ENCODE measurements at places on chromosomes 1 and 21. TPM values are rescaled to one million over a fixed set of nuclear protein-coding genes. Genes with fewer than 3 reads are reported as not detected.

DNA sequence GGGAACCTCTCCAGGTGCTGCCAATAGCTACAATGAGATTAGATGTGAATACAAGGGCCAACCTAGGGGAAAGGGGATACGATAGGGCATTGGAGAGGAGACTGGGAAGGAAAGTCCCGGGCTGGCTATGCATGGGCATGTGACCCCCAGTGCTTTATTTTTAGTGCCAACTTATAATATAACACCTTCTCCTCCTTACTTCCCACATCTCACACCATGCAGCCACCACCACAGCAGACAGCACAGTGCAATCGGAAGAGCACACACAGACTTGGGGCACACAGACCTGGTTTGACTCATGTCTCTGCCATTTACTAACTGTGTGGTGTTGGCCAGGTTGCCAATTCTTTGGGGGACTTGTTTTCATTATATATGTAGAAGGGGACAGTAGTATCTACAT, 85.4 kb downstream of the TOMM20 start:
- H3K27me3 ChIP-seq: no peaks in the 10 kb centered on the region
- H3K4me1 ChIP-seq: peaks cover 15% of the 10 kb centered on the region
- DNase-seq: no peak
- no peaks in the 10 kb centered on the region for H3K36me3 ChIP-seq
- H3K27ac ChIP-seq: no peak overlapping the region

DNA sequence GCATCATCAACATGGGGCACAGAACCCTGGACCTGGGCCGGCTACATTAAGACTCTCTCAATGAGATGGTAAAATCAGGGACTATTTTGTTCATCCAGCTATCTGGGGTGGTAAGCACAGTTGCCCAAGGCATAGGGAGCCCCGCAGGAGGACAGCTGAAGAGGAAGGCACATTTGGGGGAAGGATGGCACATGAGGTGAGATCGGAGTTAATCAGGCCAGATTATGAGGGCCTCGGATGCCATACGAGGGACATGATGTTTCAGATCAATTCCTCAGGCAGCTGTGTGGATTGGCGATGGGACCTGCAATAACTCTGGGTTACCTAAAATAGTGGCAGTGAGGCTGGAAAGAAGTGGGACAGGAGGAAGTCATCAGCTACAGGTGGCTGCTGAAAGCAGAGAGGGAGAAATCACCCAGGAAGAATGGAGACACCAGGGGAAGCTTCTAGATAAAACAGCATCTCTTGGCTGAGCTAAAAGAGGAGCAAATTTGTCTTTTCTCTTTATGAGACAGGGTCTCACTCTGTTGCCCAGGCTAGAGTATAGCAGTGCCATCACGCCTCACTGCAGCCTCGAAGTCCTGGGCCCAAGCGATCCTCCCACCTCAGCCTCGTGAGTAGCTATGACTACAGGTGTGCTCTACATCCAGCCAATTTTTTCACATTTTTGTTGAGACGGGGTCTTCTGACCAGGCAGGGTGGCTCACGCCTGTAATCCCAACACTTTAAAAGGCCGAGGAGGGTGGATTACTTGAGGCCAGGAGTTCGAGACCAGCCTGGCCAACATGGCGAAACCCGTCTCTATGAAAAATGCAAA, 21.1 kb downstream of the TOMM20 start:
- H3K4me1 ChIP-seq: peaks cover 33% of the 10 kb centered on the region
- DNase-seq: no peak
- H3K36me3 ChIP-seq: peaks cover 38% of the 10 kb centered on the region
- no peaks in the 10 kb centered on the region for H3K27me3 ChIP-seq
- H3K27ac ChIP-seq: no peak overlapping the region
- H3K4me3 ChIP-seq: no peak overlapping the region

DNA sequence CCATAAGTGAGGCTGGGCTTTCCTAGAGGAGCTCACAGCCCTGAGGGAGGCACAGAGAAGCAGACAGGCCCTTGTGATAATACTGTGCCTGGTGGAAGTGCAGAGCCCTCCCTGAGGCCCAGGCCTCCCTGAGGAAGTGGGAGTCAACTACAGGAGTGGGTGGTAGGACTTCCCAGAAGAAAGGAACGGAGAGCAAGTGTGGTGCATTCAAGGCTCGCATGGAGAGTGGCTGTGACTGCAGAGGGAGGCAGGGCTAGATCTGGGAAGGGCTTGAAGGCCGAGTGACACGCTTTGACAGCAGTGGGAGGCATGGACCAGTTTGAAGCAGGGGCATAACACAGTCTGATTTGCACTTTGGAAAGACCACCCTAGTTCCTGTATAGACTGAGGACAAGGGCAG, 37.3 kb downstream of the AZIN2 start:
- no peaks in the 10 kb centered on the region for H3K4me1 ChIP-seq
- H3K27ac ChIP-seq: no peak overlapping the region
- no peak overlapping the region for H3K4me3 ChIP-seq
- DNase-seq: no peak
- H3K27me3 ChIP-seq: no peaks in the 10 kb centered on the region

OR2T2 gene
- not detected for total RNA-seq

DNA sequence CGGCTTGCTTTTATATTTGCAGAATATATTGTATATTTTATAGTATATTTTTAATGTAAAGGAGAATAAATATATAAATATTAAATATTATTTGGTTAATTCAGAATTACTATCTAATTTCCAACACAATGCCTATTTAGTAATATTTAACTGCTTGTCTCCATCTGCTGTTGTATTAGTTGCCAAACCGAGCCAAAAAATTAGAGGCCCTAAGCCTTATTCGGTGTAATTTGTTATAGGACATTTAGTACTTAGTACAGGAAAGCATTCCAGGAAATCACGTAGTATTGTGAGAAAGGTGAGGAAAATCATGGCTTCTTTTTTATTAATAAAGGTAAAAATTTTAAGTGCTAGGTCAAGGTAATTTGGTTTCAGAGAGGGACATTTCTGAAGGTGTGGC, 93.8 kb downstream of the DNM3 start:
- H3K4me1 ChIP-seq: no peaks in the 10 kb centered on the region
- DNase-seq: no peak
- no peaks in the 10 kb centered on the region for H3K27me3 ChIP-seq
- H3K4me3 ChIP-seq: no peak overlapping the region

- no peak overlapping the region for H3K4me3 ChIP-seq
- H3K4me1 ChIP-seq: no peaks in the 10 kb centered on the region
- H3K36me3 ChIP-seq: no peaks in the 10 kb centered on the region
- H3K27me3 ChIP-seq: no peaks in the 10 kb centered on the region
- H3K27ac ChIP-seq: no peak overlapping the region
- DNase-seq: no peak
Measured at GRCh38 chr1:88237058-88237457, 447.0 kb upstream of the PKN2 start.
